Activated naive CD8-positive, alpha-beta T cell treated with anti-CD3 and anti-CD28 coated beads, Interleukin-2, amount 10 ng/mL, durations not matched to agents 7 days and 5 days (primary cell): ENCODE measurements at places on chromosomes 12 and 14. TPM values are rescaled to one million over a fixed set of nuclear protein-coding genes. Genes with fewer than 3 reads are reported as not detected.

DNA sequence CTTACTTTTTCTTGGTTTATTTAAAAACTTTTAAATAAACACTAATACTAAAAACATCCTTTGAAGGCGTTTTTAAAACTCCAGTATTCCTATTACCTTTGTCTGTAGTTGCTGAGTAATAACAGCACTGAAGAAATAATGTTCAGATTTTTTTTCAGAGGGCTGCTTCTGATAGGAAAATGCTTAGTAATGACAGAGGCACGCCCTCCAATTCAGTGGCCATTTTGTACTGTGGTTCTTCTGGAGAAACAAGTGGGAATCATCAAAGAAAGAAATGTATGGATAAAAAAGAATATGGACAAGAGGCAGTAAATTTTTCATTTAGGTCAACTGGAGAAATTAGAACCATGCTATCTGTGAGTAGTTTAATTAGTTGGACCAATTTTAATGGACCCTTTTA is 13.6 kb downstream of the VEZT start:
- H3K4me3 ChIP-seq: no peak overlapping the region
- peaks cover 12% of the 10 kb centered on the region for H3K36me3 ChIP-seq
- H3K4me1 ChIP-seq: peaks cover 4% of the 10 kb centered on the region
- no peak overlapping the region for H3K27ac ChIP-seq
- no peak for DNase-seq

GRCh38 chr12:91211866-91212265 is 29.2 kb upstream of the DCN start:
- H3K27me3 ChIP-seq: no peaks in the 10 kb centered on the region
- H3K27ac ChIP-seq: no peak overlapping the region
- H3K4me3 ChIP-seq: no peak overlapping the region
- no peak for DNase-seq
- no peaks in the 10 kb centered on the region for H3K4me1 ChIP-seq

DNA sequence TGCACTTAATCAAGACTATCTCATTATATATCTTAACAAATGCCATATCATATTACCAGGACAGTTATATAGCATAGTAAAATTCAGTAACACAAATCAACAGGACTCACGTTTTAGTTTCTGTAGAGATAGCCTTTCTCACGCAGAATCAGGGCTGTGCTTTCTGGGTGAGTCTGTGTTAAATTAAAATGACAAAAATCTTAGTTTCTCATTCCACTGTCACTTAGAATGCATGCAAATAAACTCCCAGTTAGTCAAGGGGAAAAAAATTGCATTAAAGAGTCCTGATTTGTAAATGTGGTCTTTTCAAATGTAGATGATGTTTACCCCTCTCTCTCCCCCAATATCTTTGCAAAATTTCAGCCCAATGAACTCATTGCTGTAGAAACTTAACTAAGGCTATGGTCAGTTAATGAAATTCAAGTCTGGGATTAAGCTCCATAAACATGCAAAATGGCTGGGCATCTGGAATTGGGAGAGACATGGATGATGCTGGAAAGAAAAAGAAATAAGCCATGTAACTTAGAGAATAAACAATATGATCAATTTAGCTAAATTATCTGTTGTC is 77.8 kb upstream of the MGAT4C start:
- no peaks in the 10 kb centered on the region for H3K4me1 ChIP-seq
- no peak for DNase-seq
- no peaks in the 10 kb centered on the region for H3K27me3 ChIP-seq

DNA sequence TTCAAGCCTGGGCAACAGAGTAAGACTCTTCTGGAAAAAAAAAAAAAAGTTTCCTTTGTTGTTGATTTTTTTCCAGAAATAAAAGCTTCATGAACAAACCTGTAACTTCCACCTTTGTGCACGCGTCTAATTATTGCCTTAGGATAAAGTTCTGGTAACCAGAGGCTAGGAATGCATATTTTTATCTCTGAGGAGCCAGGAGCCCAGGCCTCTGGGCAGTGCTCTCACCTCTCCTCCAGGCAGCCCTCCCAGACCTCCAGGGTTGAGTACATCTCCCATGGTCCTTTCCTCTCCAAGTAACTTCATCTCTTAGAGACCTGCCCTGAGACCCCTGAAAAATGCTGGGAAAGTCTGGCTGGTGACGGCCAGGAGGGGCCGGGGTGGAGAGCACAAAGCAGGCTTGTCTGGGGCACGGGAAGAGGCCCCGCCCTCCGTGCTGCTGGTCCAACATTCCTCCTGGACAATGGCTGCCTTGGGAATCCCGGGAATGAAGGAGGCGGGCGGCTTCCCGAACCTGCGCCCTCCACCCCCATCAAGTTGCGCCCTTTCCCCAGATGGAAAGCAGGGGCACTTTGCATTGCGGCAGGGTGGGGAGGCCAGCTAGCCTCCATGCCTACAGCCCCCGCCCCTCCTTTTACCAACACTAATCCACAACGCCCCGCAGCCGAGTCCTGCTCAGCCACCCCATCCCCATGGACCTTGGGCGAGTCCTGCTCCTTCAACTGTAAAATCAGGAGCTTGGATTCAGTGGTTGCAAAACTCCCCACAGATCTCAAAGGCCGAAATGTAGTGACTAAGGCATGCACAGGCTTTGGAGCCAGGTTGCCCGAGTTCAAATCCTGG is 7.3 kb upstream of the FIGNL2 start:
- no peak overlapping the region for H3K4me3 ChIP-seq
- H3K4me1 ChIP-seq: peaks cover 12% of the 10 kb centered on the region
- no peak for DNase-seq
- H3K27me3 ChIP-seq: peaks cover 32% of the 10 kb centered on the region
- no peak overlapping the region for H3K27ac ChIP-seq
- H3K36me3 ChIP-seq: no peaks in the 10 kb centered on the region

DNA sequence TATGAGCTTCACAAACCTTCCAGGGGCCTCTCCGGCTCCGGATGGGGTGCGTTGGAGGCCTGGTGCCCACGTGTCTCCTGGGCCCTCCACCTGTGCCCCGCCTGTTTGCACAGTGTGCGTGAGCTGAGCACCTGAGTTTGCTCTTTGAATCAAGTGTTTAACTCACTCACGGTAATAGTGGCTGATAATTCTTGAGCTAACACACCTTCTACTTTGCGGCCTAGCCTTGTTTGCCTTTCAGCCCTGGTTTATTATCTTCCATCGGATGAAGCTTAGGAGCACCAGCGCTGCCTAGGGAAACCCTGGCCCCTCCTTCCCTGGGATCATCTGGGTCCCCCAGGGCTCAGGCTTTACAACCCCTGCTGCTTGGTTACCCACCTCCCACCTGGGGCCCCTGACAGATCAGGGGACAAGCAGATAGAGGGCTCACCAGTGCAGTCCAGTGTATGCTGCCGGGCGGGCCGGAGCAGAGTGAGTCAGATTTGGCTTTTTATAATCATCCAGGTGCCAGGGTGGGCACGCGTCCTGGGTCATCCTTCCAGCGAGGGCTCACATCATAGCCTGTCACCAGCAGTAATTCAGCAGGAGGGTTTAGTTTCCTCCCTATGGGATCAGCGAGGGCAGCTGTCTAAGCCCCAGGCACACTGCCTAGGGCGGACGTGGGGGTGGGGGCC is 62.8 kb upstream of the RFLNA start:
- peaks cover 3% of the 10 kb centered on the region for H3K36me3 ChIP-seq
- H3K4me3 ChIP-seq: no peak overlapping the region
- H3K27ac ChIP-seq: no peak overlapping the region
- no peak for DNase-seq
- peaks cover 12% of the 10 kb centered on the region for H3K4me1 ChIP-seq

- DNase-seq: no peak
- no peaks in the 10 kb centered on the region for H3K36me3 ChIP-seq
- H3K27ac ChIP-seq: no peak overlapping the region
- H3K27me3 ChIP-seq: peaks cover 3% of the 10 kb centered on the region
- H3K4me1 ChIP-seq: no peaks in the 10 kb centered on the region
These were observed 284.0 kb downstream of the ATP23 start for GRCh38 chr12:58225203-58225877.

DNA sequence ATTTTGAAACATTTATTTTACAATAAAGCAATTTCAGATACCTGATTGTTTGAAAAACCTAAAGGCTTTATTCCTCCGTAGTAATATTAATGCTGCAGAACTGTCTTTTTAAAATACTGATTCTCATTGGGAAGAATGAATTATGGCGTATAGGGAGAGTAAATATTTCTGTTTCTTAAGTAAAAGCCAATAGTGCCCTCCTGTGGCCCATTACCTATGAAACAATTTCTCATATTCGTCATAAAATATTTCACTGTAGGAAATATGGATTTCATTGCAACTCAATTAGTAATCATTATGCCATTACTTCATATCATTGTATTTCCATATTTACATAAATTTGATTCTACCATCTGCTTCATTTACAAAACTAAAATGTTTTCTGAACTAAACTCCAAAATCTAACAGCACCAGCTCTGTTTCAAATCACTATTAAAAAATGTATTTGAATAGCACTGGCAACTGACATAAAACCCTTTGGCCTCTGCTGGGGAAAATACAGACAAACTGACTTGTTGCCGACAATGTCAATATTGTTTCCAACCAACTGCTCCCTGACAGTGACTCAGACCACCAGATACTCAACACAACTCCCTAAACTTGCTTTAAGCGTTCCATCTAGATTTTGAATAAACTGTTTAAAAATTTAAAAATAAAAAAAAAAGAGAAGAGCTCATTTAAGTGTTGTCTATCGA is 290.3 kb downstream of the NAV3 start:
- no peaks in the 10 kb centered on the region for H3K4me1 ChIP-seq
- H3K4me3 ChIP-seq: no peak overlapping the region
- no peak overlapping the region for H3K27ac ChIP-seq
- no peaks in the 10 kb centered on the region for H3K27me3 ChIP-seq
- no peaks in the 10 kb centered on the region for H3K36me3 ChIP-seq
- no peak for DNase-seq

DNA sequence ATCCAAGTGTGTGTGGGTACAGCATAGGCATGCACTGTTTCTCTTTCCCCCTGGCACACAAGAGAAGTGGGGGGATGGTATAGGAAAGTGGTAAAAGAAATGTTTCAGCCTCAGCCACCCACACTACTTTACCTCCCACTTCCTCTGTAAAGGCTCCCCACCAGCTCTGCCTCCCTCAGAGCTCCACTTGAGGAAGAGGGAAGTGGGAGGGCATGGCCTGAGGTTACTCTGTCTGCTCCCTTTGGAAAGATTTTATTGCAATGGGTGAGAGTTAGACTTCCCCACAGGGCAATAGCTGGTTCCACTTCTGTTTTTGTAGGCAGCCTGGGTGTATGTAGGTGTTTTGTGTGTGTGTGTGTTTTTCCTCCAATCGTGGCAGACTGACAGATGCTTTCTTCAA is 145.3 kb downstream of the SSPN start:
- H3K4me1 ChIP-seq: peaks cover 34% of the 10 kb centered on the region
- H3K27ac ChIP-seq: peak overlapping the region; percentile 59
- peak overlapping the region; percentile 18 for H3K4me3 ChIP-seq

GRCh38 chr12:6072302-6072752 is 52.1 kb downstream of the VWF start:
- H3K4me1 ChIP-seq: peaks cover 29% of the 10 kb centered on the region
- H3K27me3 ChIP-seq: peaks cover 10% of the 10 kb centered on the region
- H3K27ac ChIP-seq: no peak overlapping the region
- no peak for DNase-seq
- no peak overlapping the region for H3K4me3 ChIP-seq

VDR gene
- total RNA-seq: 14.3 TPM

NRXN3 gene
- total RNA-seq: not detected

TAS2R7 gene
- not detected for total RNA-seq
